Vagina (tissue), 2 donors: ENCODE measurements at places on chromosomes 16 and 17.

DNA sequence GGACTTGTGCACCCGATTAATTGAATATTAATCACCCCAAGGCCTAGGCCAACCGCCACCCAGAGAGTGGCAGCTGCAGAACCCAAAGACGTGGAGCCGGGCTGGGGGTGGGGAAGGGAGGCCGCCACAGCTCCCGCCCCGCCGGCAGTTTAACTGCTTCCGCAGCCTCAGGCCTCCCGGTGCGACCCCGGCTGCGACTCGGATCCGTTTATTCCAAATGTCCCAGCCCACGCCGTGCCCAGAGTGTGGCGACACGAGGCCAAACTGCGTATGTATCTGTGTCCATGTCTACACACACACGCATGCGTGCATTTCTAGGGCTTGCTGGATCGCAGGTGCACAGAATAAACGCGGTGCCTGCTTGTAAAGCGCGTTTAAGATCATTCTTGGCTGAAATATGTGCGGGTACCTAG, 802 bp upstream of the TOB1 start:
- no peak for DNase-seq

DNA sequence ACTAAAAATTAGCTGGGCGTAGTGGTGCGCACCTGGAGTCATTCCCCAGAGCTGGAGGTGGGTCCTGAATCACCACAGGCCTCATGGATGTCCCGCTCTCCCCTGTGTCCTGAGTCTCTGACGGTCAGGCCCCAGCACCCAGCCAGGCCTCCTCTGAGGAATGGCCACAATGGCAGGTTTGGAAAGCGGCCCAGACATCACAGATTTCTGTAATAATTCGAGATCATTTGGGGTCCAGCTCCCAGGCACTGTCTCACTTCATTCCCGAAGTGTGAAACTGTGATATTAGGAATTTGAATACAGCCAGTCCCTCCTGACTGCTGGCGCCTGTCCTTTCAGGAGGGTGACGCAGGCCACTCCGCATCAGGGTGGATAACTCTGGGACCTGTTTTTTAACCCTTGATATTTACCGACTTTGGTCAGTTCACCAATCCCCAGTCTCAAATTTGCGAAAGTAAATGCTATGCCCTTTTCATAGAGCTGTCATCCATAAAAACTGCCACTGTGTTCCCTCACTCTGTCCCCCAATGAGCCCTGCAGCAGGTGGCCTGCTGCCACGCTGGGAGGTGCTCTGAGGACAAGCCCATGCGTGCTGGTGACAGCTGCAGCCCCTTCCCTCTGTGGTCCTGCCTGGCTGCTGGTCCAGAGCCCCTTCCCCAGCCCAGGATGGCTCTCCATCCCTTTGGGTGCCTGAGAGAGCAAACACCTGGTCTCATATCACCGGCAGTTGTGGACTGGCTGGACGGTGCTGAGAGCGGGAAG, 28.3 kb upstream of the RPTOR start:
- DNase-seq, result no peak

GRCh38 chr17:43175213-43176118, 4.5 kb downstream of the NBR1 start:
- DNase-seq, result no peak

DNA sequence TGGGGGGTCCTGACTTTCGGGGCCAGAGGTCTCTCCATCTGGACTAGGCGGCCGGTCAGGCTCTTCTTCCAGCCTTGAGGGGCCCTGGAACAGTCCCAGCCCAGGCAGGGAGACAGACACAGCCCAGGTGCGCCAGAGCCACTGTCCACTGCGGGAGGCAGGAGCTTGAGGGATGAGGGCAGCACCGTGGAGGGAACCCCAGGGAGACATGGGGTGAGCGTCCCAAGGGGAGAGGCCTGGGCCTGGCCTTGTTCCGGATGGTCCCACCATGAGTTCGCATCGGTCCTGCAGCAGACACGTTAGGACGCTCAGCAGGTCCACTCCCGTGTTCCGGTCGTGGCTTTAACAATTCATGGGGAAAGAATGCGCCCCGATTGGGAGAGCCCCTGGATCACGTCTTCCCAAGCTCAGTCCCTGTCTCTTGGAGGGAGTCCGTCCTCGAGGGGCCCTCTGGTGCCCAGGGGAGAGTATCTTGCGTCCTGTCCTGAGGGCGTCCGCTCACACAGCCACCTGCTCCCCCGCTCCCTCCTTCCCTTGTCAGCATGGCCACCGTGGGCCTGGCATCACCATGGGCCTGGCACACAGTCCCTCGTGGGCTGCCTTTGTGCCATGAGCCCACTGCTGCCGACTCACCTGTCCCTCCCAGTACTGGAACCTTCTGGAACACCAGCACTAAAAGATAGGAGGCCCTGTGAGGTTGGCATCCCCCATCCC, 6.7 kb upstream of the NUDT16L1 start:
- DNase-seq, result no peak

GRCh38 chr17:62790564-62790986, 17.5 kb downstream of the MARCHF10 start:
- no peak for DNase-seq

- DNase-seq, result no peak
These were observed 26.6 kb downstream of the OR1D5 start for GRCh38 chr17:3036800-3037199.

DNA sequence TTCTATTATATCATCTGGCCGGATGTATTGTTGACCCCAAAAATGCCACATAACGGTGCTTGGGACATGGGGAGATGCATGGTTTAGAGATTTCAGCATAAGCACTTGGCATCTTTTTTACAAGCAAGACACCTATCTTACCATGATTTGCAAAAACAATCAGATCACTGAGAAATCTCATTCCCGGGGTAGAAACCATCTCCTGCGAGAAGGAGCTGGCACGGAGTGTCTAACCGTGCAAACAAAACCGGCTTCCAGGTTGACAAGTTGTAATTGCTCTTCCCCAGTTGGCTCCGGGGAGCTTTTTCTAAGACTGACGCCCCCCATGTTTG, 1.0 kb downstream of the SLC16A6 start:
- DNase-seq, result no peak

- DNase-seq, result no peak
These were observed 269.2 kb upstream of the SALL1 start for GRCh38 chr16:51420247-51420646.

DNA sequence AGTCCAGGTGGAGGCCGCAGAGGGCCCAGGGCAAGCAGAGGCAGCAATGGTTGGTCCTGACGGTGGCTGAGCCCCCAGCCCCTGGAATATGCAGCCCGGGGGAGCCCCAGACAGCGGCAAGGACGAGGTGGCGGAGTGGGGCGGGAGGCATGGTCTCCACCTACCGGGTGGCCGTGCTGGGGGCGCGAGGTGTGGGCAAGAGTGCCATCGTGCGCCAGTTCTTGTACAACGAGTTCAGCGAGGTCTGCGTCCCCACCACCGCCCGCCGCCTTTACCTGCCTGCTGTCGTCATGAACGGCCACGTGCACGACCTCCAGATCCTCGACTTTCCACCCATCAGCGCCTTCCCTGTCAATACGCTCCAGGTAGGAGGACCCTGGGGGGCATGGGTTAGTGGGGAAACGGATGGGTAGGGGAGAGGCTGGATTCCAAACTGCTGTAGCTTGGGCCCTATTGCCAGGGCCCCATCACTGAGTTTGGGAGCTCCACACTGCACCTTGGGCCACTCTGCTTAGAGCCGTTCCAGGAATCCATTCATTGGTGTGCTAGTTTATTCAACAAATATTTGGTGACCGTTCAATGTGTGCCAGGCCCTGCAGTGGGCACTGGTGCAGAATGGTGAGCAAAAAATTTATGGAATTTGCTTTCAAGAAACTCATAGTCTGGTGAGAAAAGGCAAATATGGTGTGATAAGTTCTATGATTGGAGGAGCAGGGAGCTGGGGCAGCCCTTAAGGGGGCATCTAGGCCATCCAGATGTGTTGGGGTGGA, 3.8 kb downstream of the RASL10B start:
- no peak for DNase-seq

- no peak for DNase-seq
These were observed 482 bp downstream of the IRF8 start for GRCh38 chr16:85899444-85899843.

DNA sequence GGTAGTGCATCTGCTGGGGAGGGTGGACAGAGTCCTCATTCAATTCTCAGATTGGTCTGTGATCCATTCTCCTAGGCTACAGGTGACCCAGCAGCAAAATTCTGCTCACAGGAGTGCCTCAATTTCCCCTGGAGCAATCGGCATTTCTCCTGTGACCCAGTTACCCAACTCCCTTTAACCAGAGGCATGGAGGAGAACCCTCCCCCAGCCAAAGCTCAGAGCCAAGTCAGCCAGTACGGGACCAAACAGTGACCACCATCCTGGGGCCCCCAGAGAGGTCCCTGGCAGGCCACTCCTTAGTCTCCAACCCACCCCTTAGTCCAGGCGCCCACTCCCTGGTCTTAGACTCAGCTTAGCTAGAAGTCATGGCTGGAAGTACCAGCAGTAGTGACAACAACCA, 75.6 kb downstream of the DYNLRB2 start:
- DNase-seq, result peak; percentile 60

DNA sequence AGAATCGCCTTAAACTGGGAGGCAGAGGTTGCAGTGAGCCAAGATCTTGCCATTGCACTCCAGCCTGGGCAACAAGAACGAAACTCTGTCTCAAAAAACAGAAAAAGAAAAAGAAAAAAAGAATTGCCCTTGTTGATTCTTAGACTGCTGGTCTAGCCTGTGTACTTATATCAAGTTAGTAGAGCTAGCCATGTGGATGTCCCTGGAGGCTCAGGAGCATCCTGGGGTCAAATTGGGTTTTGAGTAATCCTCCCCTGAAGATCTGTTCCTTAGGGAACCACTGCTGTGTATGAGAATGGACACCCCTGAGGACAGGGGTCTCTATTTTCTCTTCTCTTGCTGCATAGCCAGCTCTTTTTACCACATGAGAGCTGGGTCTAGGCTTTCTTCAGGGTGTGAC, 21.5 kb downstream of the SLC7A6OS start:
- DNase-seq, result no peak

GRCh38 chr16:65833171-65833871, 533.2 kb upstream of the CDH5 start:
- no peak for DNase-seq

- DNase-seq, result no peak
These were observed 23.3 kb downstream of the DEXI start for GRCh38 chr16:10919003-10919351.

- no peak for DNase-seq
These were observed 9.5 kb downstream of the CYB561 start for GRCh38 chr17:63436523-63437110.

- no peak for DNase-seq
These were observed 628 bp upstream of the BLMH start for GRCh38 chr17:30292286-30292858.

DNA sequence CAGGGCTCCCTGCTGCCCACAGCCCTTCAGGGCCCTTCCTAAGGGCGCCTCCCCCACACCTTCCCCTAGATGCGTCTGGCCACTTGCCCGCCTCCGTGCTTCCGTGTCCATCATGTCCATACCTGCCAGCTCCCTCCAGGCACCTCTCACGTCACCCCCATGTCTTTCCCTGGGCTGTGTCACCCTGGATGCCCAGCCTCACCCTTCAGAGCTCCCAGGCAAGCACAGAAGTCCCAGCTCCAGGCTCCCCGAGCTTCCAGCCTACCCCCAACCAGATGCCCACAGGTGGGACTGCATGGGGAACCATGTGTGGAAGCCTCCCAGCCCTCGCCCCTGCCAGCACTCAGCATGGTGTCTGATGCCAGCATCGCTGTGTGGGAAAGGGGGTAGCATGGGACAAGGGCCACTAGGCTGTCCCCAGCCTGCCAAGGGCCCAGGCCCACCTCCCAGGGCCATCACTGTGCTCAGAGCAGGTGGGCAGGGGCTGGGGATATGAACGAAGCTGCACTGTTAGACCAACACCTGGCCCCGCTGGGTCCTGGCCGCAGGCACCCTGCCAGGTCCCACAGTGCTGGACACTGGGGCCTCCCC, 1.9 kb upstream of the AXIN1 start:
- no peak for DNase-seq

GRCh38 chr17:36111068-36111490, 7.5 kb downstream of the CCL4 start:
- DNase-seq, result no peak

DNA sequence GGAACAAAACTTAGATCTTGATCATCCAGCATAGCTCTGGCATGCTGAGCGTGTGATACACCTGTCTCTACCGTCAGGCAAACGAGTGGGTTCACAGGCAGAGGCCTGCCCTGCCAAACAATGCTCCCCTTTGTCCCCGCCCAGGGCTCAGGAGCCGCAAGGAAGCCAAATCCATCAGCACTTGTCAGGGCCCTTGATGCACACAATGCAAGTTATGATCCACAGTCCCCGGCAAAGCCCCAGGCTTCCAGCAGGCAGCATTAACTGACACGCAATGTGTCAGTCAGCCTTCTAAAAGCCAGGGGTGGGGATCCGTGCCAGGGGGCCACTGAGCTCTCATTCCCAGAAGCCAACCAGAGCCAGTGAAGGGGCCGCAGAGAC, 460.9 kb downstream of the SLC39A11 start:
- no peak for DNase-seq

- no peak for DNase-seq
These were observed 51.2 kb upstream of the MTMR4 start for GRCh38 chr17:58565389-58566311.

GRCh38 chr17:9406046-9406606, 169.5 kb downstream of the STX8 start:
- no peak for DNase-seq

GRCh38 chr17:82299452-82299851, 18.0 kb downstream of the CD7 start:
- no peak for DNase-seq

DNA sequence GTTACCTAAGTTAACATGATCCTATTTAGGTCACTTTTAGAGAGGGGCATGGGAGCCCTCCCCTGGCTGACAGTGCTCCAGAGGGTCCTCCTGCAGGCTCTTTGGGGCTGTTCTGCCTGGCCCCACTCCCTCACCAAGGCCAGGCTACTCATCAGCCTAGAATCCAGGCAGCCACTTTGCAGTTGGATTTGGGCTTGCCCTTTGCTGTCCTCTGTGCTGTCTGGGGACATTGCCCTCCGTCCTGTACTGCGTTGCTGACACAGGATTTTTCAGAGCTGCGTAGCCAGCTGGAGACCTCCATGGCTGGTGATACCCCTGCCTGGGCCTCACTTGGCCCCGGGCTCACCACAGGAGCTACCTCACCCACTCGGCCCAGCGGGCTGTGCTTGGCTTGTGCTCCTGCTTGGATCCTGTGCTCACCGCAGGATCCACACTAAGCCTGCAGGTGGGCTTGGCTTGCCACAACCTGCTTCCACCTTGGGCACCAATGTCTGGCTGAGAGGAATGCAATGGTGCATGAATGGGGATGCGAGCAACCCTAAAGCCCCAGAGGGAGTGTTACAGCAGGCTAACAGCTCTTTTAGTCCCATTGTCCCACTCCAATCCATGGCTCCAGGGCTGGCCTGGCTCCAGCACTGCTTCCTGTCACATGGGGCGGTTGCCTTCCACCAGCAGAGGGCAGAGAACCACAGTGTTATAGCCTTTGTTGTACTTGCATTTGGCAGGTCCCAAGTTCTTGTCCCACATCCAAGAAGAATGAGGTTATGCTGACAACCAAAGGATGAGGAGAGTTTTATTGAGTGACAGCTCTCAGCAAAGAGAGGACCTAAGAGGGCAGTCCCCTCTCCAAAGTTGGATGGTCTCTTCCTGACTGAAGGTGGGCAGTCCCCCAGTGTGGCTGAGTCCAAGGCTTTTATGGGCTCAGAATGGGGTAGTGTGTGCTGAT, 21.5 kb downstream of the CCL4 start:
- DNase-seq, result no peak
